Activated CD8-positive, alpha-beta T cell treated with anti-CD3 and anti-CD28 coated beads, Interleukin-2, amount 10 ng/mL, durations not matched to agents 7 days and 5 days (primary cell): ENCODE measurements at places on chromosomes 12 and 14.

GRCh38 chr12:20434996-20435395 lies 66.7 kb downstream of the PDE3A start:
- DNase-seq, result no peak

DNA sequence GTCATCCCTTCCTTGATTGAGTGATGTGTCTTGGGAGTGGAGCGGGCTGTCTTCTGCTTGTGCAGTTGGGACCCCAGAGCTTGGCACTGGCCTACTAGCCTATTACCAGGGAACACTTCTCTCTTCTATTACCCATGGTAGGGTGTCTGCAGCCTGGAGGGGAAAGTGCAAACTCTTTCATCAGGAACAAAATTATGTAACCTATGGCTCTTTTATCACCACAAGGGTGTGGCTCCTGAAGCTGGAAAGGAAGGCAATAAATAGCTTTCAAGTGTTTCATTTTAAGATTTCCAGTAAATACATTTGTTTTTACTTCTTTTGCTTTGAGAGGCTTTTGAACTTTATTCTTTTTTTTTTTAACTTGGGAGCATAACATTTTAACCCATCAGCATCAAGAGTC lies 349.7 kb upstream of the FAR2 start:
- DNase-seq, result no peak

DNA sequence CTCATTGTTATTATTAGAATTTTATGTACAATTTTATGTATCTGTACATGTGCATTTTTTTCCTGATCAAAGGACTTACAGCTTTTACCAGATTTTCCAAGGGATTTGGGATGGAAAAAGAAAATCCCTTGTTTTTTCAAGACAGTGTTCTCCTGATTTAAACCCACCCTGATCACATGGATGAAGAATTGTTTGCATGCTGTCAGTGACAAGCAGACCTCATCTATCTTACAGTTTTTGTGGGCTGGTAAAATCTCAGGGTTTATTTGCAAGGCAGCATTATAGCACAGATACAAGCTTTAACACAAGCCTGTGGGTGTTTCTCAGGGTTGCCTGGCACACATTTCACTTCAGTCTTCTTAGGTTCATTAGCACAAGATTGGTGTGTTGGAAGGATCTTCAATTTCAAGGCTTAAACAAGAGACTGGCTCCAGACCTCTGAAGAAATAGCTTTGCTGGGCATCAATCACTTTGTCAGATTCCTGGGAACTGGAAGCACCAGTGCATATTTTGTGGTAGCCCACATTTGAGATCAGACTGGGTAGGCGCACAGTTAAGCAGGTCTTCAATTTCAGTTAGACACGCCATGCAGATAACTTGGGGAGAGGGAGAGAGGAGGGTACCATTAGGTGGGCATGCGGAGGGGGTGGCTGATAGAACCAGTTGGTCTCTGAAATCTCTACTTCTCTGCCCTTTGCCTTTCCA lies 118.0 kb downstream of the TBX5 start:
- DNase-seq, result no peak

- no peak for DNase-seq
Observed at GRCh38 chr12:65411171-65411570, 132.7 kb downstream of the MSRB3 start.

DNA sequence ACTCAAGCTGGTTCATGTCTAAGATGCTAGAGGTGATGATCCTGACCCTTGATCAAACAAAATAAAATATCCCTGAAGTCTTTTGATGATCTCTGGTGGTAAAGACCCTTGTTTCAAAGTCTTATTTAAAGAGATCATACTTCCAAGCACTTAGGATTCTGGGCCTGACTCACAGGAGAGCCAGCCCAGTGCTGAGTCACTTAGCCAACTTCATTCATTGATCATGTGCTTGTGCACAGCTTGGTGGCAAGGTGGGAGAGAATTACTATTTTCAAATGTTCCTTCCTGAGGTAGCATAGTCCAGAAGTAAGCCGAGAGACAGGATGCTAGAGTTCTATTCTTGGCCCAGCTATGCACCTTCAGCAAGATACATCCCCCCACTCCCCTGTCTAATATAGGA lies 40.6 kb downstream of the SCN8A start:
- DNase-seq, result no peak

DNA sequence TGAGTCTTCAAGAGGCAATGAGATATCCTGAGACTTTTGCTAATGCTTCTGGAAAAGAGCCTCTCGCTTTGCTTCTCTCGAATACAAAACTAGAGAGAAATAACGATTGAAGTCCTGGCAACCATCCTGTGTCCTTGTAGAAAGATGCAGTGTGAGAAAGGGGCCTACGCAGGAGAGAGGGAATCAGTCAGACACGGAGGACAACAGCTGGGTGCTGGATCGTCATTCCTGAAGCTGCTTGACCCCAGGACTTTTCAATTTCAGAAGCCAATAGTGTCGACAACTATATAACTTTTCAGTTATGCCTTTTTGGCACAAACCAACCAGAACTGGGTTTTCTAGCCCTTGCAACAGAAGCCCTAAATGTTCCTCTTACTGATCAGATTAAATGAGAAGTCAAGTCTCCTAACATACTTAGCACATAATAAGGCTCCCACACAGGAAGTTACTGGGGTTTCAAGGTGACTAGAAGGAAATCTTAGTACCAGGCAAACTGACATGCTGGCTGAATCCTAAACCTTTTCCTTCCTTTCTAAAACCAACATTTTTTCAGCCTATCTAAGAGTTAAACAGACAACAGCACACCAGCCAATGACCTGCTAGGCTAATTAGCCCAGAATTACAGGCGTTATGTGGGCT lies 755.6 kb downstream of the MED13L start:
- DNase-seq, result no peak

DNA sequence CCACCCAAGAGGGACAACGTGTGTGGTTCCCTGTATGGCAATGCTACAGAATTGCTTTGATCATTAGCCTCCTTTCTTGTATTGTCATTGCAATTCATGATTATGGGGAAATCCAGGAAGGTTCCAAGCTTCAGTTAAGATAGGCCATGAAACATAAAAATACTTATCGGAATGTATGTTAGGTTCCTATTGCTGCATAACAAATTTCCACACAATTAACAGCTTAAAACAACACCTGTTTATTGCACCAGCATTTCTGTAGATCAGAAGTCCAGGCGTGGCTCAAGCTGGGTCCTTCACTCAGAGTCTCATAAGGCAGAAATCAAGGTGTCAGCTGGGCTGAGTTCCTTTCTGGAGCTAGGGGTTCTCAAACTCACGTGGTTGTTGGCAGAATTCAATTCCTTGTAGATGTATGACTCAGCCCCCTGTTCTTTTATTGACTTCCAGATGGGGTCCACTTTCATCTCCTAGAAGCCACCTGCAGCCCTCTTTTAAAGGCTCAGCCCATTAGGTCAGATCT lies 365.6 kb upstream of the TMPO start:
- no peak for DNase-seq

DNA sequence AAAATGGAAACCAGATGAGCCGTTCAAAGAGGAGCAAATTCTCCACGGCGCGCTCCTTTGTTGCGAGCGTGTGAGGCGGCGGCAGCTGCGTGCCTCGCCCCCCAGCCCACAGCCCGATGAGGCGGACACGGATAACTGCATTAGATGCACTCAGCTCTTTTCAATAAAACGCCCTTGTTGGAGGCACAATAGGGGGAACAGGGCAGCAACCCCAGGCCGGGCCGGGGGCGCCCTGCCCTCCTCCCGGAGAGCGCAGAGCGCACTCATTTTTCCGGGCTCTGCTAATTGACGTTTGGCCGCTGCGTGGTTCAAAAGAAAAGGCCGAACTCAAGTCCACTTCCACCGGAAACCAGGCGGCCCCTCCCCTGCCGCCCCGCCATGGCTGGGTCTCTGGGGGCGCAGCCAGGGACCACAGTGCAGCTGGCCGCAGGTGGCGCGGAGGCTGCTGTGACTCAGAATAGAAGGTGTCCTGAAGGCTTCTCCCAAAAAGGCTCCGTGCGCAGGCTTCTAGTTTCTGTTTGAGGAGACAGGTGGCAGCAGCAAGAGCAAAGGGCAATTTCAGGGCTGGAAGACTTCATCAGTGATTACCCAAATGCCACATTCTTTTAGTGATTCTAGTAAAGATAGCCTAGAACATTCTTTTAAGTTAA lies 29.0 kb upstream of the SMOC1 start:
- DNase-seq, result no peak

GRCh38 chr14:69055999-69056788 lies 77.1 kb upstream of the ACTN1 start:
- DNase-seq, result peak; percentile 30

- no peak for DNase-seq
Observed at GRCh38 chr12:94110258-94110657, 38.1 kb upstream of the PLXNC1 start.

- no peak for DNase-seq
Observed at GRCh38 chr12:92459850-92460249, 242.9 kb upstream of the PLEKHG7 start.

- no peak for DNase-seq
Observed at GRCh38 chr14:104967386-104968152, 10.6 kb downstream of the AHNAK2 start.

DNA sequence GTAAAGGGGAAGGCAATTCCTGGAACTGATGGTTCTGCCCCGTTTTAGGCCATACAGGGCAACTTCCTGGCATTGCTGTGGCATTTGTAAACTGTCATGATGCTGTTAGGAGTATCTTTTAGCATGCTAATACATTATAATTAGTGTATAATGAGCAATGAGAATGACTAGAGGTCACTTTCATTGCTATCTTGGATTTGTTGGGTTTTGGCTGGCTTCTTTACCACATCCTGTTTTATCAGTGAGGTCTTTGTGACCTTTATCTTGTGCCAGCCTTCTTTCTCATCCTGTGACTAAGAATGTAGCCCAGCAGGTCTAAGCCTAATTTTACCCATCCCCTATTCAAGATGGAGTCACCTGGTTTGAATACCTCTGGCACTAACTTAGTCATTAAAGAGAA lies 51.2 kb downstream of the TESPA1 start:
- DNase-seq, result peak; percentile 47

DNA sequence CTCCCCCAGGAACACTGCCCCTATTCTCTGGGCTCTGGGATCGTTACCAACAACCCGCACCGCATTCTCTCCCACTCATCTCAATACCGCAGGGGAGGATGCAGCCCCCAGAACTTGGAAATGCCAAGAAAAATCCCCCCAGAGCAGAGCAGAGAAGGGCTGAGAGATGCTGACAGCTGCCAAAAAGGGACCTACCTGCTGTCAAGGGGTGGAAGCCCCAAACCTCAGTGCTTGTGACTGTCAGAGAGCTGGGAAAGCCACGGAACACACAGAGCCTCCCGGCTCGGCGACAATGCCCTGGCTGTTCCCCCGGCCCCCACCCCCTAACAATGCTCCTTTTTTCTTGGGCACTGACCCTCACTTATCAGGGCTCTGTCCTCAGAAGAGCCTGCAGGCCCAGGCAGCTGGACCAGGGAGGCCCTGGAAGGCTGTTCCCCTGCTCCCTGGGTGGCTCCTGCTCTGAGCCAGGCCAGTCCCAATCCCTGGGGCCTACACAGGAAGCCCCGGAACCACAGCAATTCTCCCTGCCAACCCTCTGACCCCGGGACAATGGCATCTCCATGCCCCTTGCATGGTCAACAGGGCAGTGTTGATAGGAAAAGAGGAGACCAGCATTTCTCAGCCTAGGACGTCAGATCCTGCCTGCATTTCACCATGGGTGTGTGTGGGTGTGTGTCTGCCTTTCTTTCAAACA lies 78.9 kb downstream of the ITPK1 start:
- no peak for DNase-seq

- peak; percentile 58 for DNase-seq
Observed at GRCh38 chr12:51591016-51591901, at the start of gene SCN8A. SCN8A (plus strand) TSS chr12:51591233; CDS start chr12:51662818, 71,585 bp downstream.

DNA sequence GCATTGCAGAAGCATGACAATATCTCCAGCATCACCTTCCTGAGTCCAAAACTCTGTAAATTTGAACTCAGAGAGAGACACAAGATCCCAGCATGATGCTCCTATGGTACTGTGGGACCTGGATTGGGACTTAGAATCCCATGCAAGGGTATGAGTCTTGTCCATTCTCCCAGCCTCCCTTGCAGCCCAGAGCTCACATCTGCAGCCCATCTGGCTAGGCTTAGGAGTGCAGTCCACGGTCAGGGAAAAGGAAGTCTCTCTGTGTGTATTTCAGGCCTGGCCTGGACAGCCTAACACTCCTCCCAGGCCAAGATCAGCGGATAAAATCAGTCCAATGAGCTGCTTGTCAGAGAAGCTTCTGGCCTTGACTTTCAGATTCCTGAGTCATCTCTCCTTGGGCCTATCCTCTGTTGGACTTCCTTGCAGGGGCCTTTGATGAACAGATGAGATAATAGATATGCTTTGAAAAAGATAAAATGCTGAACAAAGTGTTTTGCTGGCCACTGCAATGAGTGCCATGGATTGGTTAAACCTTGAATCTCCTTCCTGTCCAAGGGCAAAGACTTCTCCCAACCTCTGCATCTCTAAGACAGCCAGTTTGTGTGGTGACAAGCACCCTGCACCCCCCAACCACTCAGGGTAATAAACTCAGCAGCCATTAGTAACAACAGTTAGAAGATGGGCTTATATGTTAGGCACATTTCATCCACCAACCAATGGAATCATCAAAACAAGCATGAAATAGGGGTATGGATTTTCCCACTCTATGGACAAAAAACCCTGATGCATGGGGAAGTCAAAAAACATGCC lies 412.8 kb upstream of the TBX3 start:
- DNase-seq, result no peak

DNA sequence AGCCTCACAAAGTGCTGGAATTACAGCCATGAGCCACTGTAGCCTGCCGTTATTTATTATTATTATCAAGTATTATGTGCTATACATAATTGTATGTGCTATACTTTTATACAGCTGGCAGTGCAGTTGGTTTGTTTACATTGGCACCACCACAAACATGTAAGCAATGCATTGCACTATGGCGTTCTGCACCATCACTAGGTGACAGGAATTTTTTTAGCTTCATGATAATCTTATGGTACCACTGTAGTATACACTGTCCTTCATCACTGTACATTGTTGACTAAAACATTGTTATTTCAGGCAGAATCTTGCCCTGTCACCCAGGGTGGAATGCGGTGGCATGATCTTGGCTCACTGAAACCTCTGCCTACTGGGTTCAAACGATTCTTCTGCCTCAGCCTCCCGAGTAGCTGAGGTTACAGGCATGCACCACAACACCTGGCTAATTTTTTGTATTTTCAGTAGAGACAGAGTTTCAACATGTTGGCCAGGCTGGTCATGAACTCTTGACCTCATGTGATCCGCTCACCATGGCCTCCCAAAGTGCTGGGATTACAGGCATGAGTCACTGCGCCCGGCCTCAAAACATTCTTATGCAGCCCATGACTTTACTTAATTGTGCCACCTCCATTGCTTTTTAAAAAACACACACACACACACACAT lies 17.1 kb downstream of the MRPL42 start:
- no peak for DNase-seq

DNA sequence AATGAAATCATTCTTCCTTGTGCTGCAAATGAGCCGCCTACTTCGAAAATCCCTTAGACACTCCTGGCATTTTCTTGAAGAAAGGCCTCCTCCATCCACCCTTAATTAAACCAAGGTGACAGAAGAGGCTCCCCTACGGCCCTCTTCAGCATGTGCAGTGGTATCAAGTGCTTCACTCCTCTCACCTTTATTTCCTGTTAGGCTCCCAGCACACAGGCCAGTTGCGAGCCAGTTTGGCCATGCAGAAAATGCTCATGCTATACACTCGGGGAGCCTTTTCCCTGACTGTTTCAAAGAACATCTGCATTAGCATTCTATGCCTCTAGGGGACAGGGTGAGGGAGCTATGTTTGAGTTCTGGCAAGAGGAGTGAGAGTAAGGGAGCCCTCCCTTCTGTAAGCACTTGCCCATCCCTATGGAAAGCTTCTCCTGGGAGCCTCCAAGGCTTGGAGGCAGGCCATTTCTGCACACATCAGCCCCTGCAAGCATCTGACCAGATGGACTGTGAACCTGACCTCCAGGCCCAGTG lies 291.5 kb downstream of the RPS29 start:
- no peak for DNase-seq
